T-helper 17 cell (primary cell): ENCODE measurements at places on chromosomes 1 and 21.

- no peak for DNase-seq
These were observed 26.1 kb upstream of the LRRC47 start for GRCh38 chr1:3822421-3822820.

DNA sequence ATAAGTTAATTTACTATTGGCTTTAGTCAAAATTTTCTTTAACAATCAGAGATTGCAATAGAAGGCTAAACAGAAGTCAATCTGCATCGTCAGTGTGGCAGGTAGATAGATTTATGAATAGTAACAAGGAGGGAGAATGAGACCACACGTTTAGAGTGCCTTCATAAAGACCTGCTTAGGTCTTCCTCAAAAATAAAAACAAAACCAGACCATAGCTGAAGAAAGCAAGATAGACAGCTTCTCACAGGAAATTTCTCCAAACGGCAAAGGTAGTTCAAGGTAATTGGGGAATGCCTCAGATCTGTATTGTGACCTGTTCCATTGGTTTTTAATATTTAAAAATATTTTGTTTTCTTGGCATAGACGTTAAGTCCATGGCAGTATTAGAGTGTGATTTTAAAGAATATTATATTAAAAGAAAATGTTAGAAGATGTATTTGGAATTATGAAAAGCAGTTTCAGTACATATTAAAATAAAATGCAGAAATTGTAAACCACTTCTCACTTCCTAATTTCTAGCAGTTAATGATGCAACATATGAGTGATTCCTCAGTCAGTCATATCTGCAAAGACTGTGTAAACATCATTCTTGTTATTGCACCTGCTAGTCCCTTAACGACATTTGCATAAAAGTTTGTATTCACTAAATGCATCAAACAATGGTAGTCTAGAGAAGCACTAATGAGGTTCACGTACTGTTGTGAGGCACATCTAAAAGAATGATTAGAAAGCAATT is 278.0 kb downstream of the HLX start:
- DNase-seq, result no peak

DNA sequence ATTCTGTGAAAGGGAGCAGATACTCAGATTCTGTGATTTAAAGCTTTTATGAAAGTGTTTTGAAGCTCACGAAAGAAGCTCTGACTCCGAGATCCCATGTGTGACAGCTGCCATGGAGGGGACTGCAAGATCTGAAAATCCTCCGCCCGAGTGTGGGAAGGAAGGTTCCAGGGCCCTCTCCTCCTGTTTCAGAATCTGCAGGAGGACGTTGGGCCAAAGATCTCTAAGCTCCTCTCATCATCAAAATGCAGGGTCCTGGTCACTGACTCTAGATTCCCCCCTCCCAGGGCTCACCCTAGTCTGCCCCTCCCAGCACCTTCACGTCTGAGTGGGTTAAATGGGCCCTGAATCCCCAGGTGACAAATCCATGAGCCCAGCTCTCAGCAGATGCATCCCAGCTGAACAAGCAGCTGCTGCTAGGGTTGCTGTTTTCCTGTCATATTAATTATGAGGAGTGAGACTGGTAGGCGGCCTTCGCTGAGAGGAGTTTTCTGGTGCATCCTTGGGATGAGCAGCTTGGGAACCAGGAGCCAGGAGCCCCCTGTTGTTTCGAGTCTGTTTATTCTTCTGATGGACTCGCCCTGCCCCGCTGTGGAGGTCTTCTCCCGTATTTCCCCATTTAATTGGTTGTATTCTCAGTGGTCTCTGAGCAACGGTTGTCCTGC is 402.0 kb downstream of the MATN1 start:
- DNase-seq, result no peak

- no peak for DNase-seq
These were observed 922 bp downstream of the CPT2 start for GRCh38 chr1:53197291-53198200.

GRCh38 chr21:24224422-24224821 is 1382.9 kb downstream of the MRPL39 start:
- no peak for DNase-seq

DNA sequence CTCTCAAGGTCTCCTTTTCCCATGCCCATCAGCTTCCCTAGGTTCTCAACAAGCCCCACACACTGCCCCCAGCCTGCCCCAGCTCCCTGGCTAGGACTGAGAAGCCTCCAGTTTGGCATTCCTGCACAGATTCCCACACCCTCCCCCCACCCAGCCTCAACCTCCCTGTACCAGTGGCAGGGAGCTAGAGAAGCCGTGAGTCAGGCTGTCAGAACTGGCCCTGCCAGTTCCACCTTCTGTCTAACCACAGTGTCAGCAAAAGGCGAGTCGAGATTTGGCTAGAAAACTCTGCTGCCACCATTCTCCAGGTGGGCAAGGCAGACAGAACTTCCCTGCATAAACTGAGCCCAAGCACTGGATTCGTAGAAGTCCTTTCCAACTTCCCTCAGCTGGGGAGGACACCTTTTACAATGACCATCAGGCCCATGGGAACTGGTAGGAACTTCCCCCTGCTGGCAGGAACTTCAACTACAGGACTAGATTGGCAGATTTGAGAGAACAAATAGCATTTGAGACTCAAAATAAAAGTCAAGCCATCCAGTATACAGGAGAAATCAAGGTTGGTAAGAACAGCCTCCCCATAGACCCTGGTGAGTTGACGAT is 31.0 kb downstream of the TNNT2 start:
- no peak for DNase-seq

DNA sequence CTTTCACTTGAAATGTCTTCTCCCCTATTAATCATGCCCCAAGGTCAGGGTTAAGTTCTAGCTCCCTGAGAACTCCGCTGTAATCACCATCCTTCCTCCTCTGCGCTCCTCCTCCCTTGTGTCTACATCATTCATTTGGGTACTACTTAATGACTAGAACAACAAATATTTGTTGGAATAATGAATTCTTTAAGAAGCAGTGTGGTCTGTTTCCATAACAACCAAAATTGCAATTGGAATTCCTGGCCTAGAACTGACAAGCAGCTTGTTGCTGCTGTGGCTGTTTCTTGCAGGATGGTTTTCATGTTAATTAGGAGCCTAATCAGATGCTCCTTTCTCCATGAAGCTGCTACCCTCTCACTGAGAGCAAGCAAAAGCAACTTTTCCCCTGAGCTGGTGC is 192.5 kb downstream of the ZZZ3 start:
- no peak for DNase-seq

DNA sequence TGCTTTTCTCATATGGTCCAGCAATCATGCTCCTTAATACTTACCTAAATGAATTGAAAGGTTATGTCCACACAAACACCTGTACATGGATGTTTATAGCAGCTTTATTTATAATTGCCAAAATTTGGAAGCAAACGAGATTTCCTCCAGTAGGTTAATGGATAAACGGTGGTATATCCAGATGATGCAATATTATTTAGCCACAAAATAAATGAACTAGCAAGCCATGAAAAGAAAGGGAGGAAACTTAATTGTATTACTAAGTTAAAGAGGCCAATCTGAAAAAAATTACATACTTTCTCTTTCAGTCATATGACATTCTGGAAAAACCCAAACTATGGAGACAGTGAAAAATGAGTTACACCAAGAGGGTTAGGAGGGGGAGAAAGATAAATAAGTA is 76.3 kb upstream of the LRRC7 start:
- no peak for DNase-seq

DNA sequence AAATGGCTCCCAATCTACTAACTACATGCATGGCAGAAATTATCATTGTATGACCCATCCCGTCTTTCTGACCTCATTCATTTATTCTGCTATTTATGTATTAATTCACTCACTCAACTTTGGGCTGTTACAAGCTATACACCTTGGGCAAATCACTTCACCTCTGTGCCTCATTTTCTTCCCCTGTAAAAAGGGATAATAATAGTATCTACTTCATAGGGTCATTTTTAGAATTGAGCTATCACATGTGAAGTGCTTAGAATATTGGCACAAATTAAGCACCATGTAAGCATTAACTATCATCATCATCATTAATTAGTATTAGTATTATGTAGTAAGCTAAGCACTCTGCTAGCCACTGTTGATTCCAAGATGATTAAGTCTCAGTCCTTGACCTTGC is 52.1 kb downstream of the NMNAT2 start:
- DNase-seq, result no peak

GRCh38 chr1:203113308-203113707 is 14.2 kb upstream of the ADORA1 start:
- DNase-seq, result no peak

DNA sequence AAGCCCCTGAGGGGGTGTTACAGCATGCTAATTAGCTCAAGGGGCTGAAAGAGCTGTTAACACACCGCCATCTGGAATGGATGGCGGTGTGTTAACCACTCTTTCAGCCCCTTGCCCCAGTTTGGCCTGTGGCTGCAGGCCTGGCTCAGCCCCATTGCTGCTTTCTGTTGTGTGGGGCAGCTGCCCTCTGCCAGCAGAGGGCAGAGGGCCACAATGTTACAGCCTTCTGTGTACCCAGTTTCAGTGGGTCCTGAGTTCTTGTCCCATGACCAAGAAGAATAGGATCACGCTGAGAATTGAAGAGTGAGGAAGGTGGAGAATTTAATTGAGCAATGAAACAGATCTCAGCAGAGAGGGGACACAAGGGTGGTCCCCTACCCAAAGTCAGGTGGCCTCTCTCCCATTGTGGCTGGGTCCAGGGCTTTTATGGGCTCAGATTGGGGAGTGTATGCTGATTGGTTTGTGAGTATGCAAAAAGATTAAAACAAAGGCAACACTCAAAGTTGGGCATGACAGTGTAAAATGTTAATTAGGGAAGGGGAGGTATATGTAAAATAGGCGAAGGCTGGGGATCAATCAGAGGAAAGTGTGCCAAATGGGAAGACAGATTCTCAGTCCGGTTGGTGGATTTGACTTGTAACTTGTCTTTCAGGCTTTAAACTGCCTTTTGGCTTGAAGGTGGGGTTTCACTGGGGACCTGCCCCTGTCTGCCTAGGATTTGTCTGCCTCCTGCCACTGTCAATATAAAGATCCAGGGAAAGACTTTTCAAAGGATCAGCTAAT is 142.2 kb downstream of the RABGAP1L start:
- DNase-seq, result no peak

GRCh38 chr1:214603819-214604252 is 841 bp downstream of the CENPF start:
- no peak for DNase-seq

DNA sequence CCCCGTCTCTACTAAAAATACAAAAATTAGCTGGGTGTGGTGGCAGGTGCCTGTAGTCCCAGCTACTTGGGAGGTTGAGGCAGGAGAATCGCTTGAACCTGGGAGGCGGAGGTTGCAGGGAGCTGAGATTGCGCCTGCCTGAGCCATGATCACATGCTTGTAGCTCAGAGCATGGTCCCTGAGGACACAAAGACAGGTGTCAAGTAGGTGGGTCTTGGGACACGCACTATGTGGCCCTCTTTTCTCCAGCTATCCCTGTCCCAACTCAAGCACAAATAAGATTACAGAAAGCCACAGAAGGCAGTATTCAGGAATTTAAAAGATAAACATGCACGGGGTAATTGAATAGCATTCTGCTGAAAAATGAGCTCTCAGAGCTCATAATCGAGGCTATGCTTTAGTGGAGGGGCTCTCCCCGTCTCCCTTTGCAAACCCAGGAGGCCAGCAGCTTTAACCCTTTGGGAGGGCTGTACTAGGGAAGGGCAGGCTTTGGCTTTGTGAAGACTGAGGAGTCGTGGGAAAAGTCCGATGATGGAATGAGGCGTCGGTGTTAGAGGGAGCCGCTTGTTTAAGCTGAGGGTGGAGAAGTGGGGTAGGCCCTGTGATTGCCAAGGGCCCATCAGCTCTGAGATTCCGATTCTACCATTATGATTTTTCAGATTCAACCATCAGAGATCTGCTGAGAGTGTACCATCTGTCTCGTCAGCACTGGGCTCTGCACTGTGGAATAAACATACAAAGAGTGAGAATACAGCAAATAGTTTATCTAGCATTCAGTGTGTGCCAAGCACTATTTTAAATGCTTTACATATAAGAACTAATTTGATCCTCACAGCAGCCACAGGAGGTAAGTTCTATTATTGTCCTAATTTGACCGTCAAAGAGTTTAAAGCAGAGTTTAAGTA is 59.7 kb upstream of the CD34 start:
- no peak for DNase-seq

DNA sequence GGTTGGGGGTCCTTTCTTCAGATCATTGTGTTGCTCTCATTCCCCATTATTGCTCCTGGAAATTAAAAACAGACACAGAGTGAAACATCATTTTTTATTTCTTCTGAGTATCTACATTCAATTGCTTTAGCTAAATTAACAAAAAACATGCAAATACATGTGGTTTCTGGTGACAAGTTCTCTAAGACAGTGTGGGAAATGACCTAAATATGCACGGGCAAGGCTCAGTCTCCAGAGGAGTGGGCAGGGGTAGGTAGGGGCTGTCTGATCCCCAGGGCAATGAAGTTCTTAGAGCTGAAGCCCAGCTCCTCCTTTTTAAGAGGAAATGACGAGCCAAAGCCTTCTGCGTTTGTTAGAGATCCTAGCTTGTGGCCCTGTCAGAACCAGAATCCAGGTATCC is 4.5 kb downstream of the LEFTY2 start:
- no peak for DNase-seq

GRCh38 chr1:231866392-231867331 is 240.1 kb downstream of the DISC1 start:
- peak; percentile 24 for DNase-seq
